ENCODE measurements at places on chromosomes 2 and 18.
A peak's percentile ranks its signal among the peaks of the same experiment; 100 is the strongest.

DNA sequence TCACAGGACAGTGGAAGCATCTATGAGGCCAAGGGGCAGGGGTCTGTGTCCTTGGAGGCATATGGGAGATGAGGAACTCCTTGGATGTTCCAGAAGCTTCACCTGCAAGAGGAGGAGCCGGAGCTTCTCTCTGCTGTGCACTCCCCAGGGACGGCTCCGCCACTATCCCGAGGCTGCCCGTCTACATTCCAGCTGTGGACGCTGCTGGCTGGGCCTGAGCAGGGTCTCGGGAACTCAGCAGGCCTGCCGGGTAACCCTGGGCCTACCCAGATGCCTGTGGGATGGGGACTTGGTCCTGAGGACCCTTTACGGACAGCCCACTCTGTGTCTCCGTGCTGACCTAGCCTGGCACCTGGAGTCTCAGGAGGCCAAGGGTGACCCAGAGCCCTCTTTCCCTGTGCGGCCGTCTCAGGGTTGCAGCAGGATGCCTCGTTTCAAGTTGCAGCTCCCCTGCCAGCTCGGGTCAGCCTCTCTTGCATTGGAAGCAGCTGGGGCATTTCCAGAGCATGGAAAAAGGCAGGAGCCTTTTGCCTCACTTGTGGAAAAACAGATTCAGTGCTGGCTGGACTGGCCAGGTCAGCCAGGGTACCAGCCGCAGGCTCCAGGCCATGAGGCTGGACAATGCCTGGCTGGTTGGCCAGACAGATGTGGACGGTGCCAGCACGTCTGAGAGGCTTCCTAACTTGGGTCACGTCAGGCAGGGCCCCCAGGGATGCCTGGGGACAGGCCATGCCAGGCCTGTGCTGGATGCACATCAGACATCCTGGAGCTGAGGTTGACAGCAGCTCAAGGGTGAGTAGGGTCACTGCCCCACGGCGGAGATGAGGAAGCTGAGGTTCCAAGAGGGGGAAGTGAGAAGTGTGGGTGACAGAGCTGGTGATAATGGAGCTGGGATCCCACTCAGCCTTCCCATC lies 41.5 kb downstream of the SCTR start:
- no peak for DNase-seq

DNA sequence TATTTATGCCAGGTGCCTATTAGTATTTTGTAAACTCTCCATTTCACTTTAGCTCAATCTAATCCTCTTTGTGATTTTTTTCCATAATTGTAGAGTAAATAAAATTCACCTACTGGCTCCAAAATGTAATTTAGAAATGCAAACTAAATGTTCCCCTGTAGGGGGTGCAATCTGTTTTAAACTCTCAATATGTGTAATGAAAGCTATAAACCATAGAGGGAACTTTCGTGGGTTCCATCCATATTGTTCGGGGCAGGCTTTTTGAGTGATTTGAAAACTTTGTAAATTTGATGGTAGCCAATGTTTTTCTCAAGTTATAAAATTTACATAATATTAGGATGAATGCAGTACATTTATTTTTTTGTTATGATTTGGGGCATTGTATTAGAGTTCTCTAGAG lies 49.4 kb downstream of the TSPYL6 start:
- peak; percentile 79 for DNase-seq

GRCh38 chr2:175567435-175568061 lies 386.0 kb upstream of the ATP5MC3 start:
- no peak for DNase-seq

- DNase-seq = no peak
Measured at GRCh38 chr18:49082714-49083688, 132.2 kb upstream of the SMAD7 start.

GRCh38 chr2:62505109-62505749 lies 766 bp downstream of the TMEM17 start:
- DNase-seq = peak; percentile 32

- peak; percentile 31 for DNase-seq
Measured at GRCh38 chr2:68907232-68907919, 36.2 kb upstream of the BMP10 start.

DNA sequence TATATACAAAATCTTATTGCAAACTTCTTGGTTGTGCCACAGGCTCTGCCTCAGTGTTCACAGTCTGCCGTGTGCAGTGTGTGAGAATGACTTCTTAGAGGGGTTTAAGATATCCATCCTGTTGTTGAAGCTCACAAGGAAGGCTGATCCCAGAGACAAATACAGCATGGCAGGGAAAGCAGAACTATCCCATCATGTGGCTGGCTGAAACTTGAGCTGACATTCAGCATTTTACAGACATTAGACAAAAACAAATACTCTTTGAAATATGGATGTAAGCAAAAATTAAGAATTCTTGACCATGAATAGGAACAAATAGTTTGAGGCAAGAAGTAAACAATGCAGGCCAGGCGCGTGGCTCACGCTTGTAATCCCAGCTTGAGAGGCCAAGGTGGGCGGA lies 12.9 kb upstream of the PUM2 start:
- DNase-seq = no peak

DNA sequence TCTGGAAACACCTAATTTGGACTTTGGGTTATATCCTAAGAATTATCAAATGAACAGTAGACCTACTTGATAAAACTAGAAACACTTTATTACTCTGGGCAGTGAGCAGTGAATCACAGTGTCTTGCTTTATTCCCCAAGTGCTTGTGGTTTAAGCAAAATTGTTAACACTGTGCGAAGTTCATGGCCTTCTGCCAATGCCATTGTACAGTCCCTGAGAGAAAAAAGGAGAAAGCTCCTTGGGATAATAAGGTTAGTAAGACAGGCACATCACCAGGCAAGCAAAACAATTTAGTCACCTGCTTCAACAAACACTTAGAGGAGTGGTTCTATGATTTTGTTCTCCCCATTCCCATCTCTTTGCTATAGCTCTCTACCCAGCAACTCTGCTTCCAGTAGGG lies 39.8 kb downstream of the ADCYAP1 start:
- peak; percentile 57 for DNase-seq

DNA sequence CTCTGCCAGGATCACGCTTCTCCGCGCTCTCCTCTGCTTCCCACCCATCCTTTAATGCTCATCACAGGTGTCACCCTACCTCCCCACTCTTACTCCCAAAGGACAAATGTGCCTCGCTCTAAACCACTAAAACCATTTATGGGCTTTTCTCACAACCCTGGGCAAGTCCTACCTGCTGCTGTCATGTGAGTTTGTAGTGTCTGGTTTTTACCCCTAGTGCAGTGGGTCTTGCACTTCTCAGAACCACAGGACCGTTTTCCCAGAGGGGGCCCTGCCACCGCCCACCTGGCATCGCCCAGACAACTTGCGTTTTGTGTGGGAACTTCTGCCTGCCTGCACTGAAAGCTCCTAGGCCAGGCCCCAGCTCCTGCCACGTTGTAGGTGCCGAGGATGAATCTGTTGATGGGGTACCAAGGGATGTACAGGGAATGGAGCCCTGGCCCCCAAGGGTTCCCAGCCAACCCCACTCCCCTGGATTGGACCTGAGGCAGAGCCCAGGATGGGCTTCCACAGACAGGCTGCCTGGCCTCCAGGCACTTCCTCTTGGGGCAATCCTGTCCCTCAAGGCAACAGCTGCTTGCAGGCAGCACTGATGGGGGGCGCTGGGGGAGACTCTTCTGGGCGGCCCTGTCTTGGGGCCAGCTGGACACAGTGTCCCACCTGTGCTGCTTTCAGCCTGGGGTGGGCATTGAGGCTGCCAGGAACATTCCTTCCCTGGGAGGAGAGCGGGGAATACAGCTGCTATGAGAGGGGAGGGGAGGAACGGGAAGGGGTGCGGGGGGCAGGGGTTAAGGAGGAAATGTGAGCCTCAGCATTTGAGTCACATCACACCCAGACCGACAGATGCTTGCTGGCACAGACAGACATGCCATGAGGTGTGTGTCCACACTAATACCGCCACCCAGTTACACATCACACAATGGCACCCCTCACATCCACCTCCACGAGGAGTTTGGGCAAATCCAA lies 176.3 kb downstream of the ZFP36L2 start:
- no peak for DNase-seq

GRCh38 chr2:8633735-8634313 lies 48.0 kb upstream of the ID2 start:
- no peak for DNase-seq

- DNase-seq = no peak
Measured at GRCh38 chr2:65059071-65059470, 2.9 kb downstream of the CEP68 start.

- no peak for DNase-seq
Measured at GRCh38 chr2:15756882-15757819, 165.5 kb downstream of the DDX1 start.

GRCh38 chr2:67783026-67783425 lies 279.8 kb downstream of the C1D start:
- DNase-seq = no peak

GRCh38 chr2:202858601-202859000 lies 13.0 kb downstream of the ICA1L start:
- no peak for DNase-seq

- DNase-seq = no peak
Measured at GRCh38 chr2:16155366-16155765, 215.0 kb downstream of the MYCN start.

DNA sequence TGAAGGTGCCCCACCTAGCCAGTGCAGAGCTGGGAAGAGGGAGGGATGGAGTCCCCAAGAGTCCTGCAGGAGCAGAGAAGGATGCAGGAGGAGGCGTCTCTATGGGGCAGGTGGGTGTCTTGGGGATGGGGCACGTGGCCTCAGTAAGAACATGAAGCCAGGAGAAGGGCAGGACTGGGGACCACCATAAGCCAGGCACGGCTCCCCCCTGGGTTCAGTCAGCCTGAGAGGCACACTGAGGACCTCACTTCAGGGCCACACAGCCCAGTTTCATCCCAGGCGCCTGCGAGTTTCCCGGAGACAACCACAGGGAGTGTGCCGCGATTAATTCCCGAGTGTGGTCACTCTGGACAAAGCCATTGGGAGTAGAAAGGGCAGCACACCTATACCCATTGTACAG lies 120.3 kb downstream of the GYPC start:
- no peak for DNase-seq

GRCh38 chr18:69217196-69218000 lies 183.3 kb upstream of the DOK6 start:
- no peak for DNase-seq

DNA sequence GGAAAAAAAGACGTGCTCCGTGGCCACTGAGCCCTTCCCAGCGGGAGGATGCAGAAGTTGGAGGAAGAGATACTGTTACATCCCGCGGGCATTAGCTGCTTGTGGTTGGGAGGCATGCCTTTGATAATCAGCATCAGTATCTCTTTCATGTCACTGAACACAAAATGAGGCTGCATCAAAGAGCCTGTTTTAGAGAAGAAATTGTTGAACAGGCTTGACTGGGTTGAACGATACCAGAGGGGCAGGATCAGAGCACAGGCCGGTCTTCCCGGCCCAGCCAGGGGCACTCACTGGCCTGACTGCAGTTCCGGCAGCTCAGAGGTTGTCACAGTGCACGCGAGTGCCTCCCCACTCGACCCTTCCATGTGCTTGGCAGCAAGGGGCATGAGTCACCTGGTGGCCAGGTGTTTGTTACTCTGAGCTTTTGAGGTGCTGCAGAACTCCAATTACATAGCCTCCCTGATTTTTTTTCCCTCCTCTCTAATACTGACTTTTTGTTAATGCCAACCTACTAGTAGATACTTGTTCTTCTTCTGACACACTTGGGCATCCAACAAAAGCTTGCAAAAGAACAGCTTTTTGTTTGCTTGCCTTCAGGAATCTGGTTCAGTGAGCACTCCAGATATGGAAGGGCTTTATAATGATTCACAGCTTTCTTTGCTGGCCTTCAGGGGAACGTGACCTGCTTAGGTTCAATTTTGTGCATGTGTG lies 121.6 kb downstream of the VAPA start:
- DNase-seq = no peak

DNA sequence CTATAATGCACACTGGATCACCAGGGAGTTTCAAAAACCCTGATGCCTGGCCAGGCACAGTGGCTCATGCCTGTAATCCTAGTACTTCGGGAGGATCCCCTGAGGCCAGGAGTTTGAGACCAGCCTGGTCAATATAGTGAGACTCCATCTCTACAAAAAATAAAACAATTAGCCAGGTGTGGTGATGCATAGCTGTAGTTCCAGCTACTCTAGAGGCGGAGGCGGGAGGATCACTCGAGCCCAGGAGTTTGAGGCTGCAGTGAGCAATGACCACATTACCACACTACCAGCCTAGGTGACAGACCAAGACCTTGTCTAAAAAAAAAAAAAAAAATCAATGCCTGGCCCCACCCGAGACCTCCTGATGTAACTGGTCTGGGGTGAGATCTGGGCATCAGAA lies 137.2 kb downstream of the MTCL1 start:
- no peak for DNase-seq

DNA sequence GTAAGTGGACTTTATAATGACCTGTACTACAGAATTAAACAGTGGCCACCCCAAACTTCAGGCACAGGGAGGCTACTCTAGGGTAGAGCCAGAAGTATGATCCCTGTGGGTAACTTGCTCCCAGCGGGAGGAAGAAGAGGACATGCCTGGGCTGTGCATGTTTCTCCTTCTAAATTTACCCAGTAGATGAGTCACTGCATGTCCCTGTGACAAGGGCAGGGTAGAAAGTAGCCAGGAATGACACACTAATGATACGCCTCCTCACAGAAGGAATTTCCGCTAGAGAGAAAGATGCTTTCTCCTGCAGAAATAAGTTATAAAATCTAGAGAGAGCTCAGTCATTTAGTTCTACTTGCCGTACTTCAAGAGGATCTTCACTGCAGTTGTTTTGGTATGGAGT lies 7.5 kb downstream of the ACYP2 start:
- DNase-seq = no peak

DNA sequence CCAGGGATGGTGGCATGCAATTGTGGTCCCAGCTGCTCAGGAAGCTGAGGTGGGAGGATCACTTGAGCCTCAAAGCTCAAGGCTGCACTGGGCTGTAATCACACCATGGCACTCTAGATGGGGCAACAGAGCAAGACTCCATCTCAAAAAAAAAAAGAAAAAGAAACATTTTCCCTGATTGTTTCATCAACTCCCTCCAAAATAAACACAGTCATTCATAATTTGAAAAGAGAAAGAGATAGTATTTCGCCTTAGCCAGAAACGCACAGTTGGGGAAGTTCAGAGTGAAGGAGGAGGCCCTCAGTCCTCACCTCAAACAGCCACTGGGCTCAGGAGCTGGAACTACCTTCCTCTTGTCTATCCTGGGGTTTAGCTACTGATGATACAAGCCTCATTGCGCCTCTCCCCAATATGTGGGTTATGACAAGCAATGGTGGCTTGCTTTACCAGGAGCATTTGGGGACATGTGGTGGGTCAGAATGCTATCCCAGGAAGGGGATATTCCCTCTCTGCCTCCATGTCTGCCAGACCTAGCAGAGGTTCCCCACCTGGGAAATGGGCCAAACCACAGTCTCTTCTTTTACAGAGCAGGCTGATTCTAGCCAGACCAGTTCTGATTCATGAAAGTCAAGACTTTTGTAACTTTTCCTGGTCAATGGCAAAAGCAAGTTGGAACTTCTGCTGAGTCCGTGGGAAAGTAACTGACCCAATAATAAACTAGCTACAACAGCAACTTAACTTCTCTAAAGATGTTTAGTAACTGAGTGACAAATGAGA lies 22.2 kb upstream of the TMEM87B start:
- DNase-seq = peak; percentile 73
